Subcutaneous adipose tissue (tissue), 4 donors: ENCODE measurements at places on chromosomes 12 and 14. TPM values are rescaled to one million over a fixed set of nuclear protein-coding genes. Genes with fewer than 3 reads are reported as not detected.

PRB2 gene
- not detected for total RNA-seq

IRAK3 gene
- 94.2 TPM for total RNA-seq

CMAS gene
- 22.7 TPM for total RNA-seq

A2ML1 gene
- not detected for total RNA-seq

FBXO34 gene
- 23.5 TPM for total RNA-seq

PDE3A gene
- total RNA-seq, result 12.8 TPM

KRT77 gene
- total RNA-seq, result 1.5 TPM

TOMM20L gene
- not detected for total RNA-seq

SSTR1 gene
- not detected for total RNA-seq

NKX2-1 gene
- not detected for total RNA-seq

PLXNC1 gene
- total RNA-seq, result 32.3 TPM

NTS gene
- total RNA-seq, result not detected

CPNE6 gene
- not detected for total RNA-seq

LPAR5 gene
- 0.82 TPM for total RNA-seq

PSMD9 gene
- total RNA-seq, result 92.7 TPM

GPRC5D gene
- not detected for total RNA-seq

PIWIL1 gene
- not detected for total RNA-seq

GPR137C gene
- 0.44 TPM for total RNA-seq

CLECL1 gene
- not detected for total RNA-seq

SIX6 gene
- total RNA-seq, result not detected

KRT80 gene
- total RNA-seq, result not detected

RIN3 gene
- 15.1 TPM for total RNA-seq

GNPNAT1 gene
- 18.7 TPM for total RNA-seq

FZD10 gene
- not detected for total RNA-seq

HOXC6 gene
- 4.9 TPM for total RNA-seq

SIX1 gene
- total RNA-seq, result 27.5 TPM

FIGNL2 gene
- total RNA-seq, result 0.16 TPM

SPIC gene
- not detected for total RNA-seq

CLEC1B gene
- not detected for total RNA-seq

GARIN6 gene
- total RNA-seq, result not detected

KIF26A gene
- 0.65 TPM for total RNA-seq

TAS2R46 gene
- 4.5 TPM for total RNA-seq

PARPBP gene
- total RNA-seq, result 3.2 TPM

MYO1H gene
- total RNA-seq, result 0.17 TPM

FGD6 gene
- 7.5 TPM for total RNA-seq

MEG3 gene
- 44.5 TPM for total RNA-seq

P3H3 gene
- 7.9 TPM for total RNA-seq

PTHLH gene
- 1.7 TPM for total RNA-seq

ABCD2 gene
- total RNA-seq, result 20.4 TPM

TC2N gene
- 58.4 TPM for total RNA-seq

SERPINA10 gene
- not detected for total RNA-seq

PTCSC3 gene
- not detected for total RNA-seq

KRT3 gene
- not detected for total RNA-seq

TAS2R9 gene
- total RNA-seq, result not detected

CALM1 gene
- total RNA-seq, result 224 TPM

CARMIL3 gene
- 0.17 TPM for total RNA-seq
